CD4-positive, alpha-beta T cell treated with Interleukin-2 at 100 ng/mL for 4 hours (primary cell): ENCODE measurements at places on chromosomes 7 and 10.

DNA sequence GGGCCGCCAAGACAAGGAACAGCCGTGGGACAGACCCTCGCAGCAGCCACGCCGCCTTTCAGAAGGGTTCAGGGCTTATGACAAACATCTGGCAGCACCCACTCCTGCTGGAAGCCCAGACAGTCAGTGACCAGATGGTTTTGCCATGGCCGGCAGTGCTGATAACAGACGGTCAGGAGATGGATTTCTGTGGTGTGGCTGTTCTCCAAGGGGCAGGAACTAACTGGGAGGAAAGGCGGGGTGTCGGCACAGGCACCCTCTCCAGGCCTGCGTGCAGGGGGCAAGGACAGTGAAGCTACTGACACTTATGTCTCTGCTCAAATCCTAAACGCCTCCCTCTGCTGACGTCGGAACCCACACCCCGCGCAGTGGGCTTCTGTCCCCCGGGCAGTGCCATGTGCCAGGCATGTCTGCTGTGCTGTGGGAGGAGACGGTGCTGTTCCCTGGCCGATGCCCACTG lies 416.1 kb downstream of the DNAJB6 start:
- DNase-seq: no peak

DNA sequence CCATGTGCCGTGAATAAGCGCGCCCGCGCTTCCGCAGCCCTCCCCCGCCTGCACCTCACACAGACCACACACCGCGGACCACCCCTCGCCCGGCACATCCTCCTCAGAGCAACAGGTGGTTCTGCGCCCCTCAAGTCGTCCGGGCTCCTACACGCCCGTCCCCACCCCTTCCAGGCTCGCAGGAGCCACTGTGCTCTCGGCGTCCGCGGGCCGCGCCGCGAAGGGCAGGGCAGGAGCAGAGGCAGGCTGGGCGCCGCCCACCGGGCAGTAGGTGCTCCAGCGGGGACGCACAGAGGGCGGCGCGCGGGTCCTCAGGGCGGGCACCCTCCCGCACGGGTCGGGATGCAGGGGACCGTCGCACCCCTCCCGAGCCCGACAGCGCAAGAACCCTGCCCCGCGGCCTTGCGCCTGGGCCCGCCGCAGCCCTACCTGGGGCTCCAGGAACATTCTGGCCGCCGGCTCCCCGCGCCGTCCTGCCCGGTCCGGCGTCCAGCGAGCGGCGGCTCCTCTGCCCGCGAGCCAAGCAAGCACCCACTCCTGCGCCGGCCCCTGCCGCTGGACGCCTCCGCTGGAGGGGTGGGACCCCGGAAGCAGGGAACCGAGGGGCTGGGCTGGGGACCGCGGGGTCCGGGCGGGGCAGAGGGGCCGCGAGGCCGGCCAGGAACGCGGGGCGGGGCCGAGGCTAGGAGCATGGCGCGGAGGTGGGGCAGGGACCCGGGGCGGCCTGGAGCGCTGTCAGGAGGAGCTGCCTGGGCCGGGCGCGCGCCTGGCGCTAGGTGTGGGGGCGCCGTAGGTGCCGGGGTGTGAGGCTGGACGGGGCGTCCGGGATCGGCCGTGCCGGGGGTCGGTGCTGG lies 37.4 kb downstream of the RASGEF1A start:
- DNase-seq: peak; percentile 43

- no peak for DNase-seq
These were observed 38.8 kb downstream of the CNPY1 start for GRCh38 chr7:155507576-155507975.

DNA sequence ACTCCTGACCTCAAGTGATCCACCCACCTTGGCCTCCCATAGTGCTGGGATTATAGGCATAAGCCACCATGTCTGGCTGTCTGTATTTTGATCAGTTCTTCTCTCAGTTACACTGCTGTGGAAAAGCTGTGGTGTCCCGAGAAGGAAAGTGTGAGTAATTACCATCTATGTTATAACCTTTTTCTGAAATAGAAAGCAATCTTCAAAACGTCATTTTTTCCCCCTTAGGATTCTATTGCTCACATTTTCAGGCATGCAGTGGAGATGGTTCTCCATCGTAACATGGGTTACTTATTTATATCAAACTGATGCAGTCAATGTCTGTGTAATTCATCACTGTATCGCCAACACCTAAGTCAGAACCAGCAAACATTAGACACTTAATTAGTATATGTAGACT lies 103.5 kb upstream of the FAM3C start:
- no peak for DNase-seq

DNA sequence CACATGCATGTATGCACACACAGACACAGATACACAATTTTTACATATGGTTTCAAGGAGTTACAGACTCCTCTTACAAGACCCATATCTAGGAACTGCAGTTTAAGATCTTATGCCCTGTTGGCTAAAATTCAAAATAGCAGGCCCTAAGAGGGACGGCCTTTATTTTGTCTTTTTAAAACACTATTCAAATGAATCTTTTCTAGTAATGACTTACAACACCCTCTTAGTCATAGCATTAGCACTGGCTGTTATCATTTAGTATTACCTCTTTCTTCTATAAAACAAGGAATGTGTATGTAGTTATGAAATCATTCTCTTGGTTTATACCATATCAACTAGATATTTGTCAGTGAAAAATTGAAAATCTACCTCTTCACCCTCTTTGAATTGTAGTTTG lies 15.3 kb downstream of the PAPSS2 start:
- DNase-seq: no peak

GRCh38 chr7:134446923-134447322 lies 12.0 kb downstream of the AKR1B1 start:
- DNase-seq: no peak

- DNase-seq: no peak
These were observed 201.8 kb downstream of the GLI3 start for GRCh38 chr7:42035210-42035609.

- DNase-seq: no peak
These were observed 266.1 kb downstream of the SORCS1 start for GRCh38 chr10:106898446-106898845.

DNA sequence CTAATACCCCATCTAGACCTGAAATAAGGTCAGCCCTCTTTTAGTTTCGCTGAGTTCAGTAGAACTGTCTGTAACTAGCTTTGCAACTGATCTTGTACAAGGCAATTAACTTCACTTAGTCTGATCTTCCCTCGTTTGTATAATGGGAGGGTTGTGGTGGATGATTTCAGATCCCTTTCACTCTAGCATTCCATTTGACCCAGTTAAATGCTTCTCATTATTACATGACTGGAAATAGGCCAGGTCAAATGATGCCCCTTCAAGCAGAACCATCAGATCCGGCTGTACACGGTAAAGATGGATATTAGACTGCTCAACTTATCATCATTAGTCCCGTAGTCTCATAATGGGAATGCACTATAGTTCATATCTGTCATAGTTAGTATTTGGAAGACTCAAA lies 1009.0 kb downstream of the LRMDA start:
- no peak for DNase-seq

DNA sequence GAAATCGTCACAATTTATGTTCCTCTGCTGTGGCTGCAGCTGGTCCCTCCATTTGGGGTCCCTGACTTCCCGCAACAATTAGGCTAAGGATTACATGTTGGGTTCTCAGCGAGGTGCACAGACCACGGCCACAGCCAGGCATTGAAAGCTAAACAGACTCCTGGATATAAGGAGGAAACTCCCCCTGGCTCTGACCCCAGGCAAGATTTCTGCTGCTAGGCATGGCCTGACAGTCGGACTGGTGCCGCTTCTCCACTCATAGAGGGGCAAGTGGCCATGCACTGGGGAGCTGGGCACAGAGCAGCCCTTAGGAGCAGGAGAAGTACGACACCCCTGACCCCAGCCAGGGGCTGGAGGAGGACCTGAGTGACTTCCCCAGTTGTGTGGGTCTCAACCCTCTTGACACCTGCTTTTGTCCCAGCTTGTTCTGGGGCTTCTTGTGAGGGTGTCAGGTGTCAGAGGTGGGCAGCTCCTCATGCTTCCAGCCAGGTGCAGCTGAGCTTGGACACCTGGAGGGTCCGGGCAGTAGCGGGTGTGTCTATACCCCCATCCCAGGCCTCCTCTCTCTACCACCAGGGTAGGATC lies 38.3 kb downstream of the TSPAN15 start:
- DNase-seq: no peak

- DNase-seq: no peak
These were observed 82.2 kb upstream of the GPR141 start for GRCh38 chr7:37601321-37601720.
